Left lung (tissue), 14 donors: ENCODE measurements at places on chromosomes 1 and 21. TPM values are rescaled to one million over a fixed set of nuclear protein-coding genes. Genes with fewer than 3 reads are reported as not detected.

DPH2 gene
- 13.5 TPM for total RNA-seq

CRP gene
- not detected for total RNA-seq

RNU1-2 gene
- total RNA-seq = 2,748 TPM

KIAA0319L gene
- total RNA-seq = 91.4 TPM

MFAP2 gene
- total RNA-seq = 54.3 TPM

HJV gene
- not detected for total RNA-seq

PLA2G2F gene
- not detected for total RNA-seq

PRR9 gene
- not detected for total RNA-seq

SPATA1 gene
- 1.9 TPM for total RNA-seq

ZNF648 gene
- not detected for total RNA-seq

ICOSLG gene
- total RNA-seq = 3.9 TPM

WNT9A gene
- 4.6 TPM for total RNA-seq

SAMSN1 gene
- 45.7 TPM for total RNA-seq

FCRL6 gene
- total RNA-seq = 2.2 TPM

PADI2 gene
- total RNA-seq = 2.2 TPM

ATP6V1G3 gene
- total RNA-seq = not detected

AGT gene
- total RNA-seq = 2.8 TPM

GBP4 gene
- total RNA-seq = 13.4 TPM

CLCA4 gene
- total RNA-seq = not detected

TEDDM1 gene
- total RNA-seq = not detected

WLS gene
- 127 TPM for total RNA-seq

ARTN gene
- 1.8 TPM for total RNA-seq

GJA8 gene
- total RNA-seq = not detected

DMRTA2 gene
- not detected for total RNA-seq

OVAAL gene
- total RNA-seq = not detected

ESPN gene
- 3.7 TPM for total RNA-seq

SYT14 gene
- 1.1 TPM for total RNA-seq

ADORA1 gene
- total RNA-seq = 5.5 TPM

NEK2 gene
- total RNA-seq = 3.8 TPM

TAL1 gene
- 9.7 TPM for total RNA-seq

OR2T33 gene
- total RNA-seq = not detected

FAM110D gene
- total RNA-seq = 5.1 TPM

HCRTR1 gene
- total RNA-seq = not detected

AADACL4 gene
- total RNA-seq = not detected
